ENCODE measurements at places on chromosomes 4 and X.

DNA sequence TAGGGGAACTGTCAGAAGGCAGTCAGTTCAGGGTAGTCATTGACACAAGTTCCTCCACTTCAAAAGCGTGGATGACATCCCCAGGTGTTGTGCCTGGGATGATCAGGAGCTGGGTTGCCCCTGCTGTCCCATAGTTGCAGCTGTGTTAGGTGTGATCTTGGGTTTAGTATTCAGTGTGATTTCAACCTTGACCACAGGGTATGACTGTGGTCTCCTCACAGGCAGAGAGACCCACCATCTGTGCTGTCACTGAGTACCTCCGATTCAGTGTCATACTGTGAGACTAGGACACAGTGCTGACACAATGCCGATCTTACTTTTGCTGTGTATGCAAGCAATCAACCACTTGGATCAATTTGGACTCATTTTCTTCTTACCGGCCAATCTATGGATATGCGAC lies 25.2 kb downstream of the FOXR2 start:
- H3K36me3 ChIP-seq: no peaks in the 10 kb centered on the region
- H3K27me3 ChIP-seq: no peaks in the 10 kb centered on the region
- no peak overlapping the region for H3K4me3 ChIP-seq
- H3K27ac ChIP-seq: no peak overlapping the region

GRCh38 chr4:80529026-80529425 lies 193.5 kb downstream of the CFAP299 start:
- no peaks in the 10 kb centered on the region for H3K36me3 ChIP-seq
- H3K27ac ChIP-seq: no peak overlapping the region
- H3K4me1 ChIP-seq: no peaks in the 10 kb centered on the region
- DNase-seq: no peak

DNA sequence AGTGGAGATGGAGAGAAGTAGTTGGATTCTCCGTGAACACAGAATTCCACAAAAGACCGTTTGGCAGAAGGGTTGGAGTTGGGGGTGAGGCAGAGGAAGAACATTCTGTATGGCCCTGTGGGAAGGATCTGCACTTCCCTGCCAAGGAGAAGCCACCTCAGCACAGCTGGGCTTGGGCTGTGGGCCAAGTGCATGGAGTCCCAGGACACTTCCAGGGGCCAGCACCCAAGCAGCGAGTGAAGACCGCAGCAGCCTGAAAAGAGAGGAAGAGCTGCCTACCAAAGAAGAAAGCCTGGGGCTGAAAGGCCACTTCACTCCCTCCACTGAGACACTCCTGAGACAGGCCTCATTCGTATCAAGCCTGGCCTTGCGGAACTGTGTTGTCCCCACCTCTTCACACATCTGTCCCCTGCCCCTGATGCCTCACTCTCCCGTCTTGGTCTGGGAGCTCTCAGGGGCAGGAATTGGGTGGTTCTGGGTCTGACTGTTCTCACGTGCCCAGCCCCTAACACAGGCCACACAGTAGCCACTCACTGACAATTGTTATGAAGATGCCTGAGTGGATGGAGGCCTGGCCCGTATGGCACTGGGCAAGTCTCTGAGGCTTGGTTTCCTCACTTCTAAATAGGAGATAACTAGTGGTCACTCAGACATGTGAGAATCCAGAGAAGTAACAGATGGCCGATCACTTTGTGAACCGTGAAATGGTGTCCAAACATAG lies 3.3 kb upstream of the AWAT2 start:
- DNase-seq: no peak
- no peak overlapping the region for H3K27ac ChIP-seq
- H3K4me3 ChIP-seq: no peak overlapping the region

DNA sequence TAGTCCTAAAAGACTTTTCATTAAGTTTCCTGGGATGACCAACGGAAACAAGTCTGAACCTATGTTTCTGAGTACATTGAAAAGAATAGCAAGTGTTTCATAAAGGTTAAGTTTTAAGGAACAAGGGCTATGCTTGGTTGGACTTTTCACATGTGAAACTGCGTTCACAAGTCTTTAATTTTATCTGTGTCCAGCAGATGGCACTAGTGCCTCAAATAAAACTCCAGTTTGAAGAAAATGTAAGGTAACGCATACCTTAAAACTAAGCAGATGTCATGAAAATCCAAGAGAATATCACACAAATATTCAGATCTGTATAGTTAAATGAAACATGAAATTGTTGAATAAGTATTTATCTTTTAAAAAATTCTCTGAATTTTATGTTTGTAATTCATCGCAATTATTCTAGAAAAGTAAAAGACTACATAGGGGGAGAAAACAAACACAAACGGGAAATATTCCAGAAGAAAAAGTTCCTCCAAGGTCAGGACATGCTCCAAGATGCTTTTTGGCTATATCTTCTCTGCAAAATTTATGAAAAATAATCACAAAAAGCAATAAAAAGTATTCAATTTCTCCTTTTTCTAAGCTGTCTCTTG lies 89.6 kb upstream of the MAD2L1 start:
- H3K4me1 ChIP-seq: no peaks in the 10 kb centered on the region
- H3K27ac ChIP-seq: no peak overlapping the region
- H3K4me3 ChIP-seq: no peak overlapping the region

Data from gastrocnemius medialis (tissue), 4 donors.